ENCODE measurements at places on chromosomes 3 and 15.

GRCh38 chr3:31945738-31946052 lies 35.4 kb downstream of the OSBPL10 start:
- no peak for DNase-seq

- no peak for DNase-seq
Measured at GRCh38 chr15:60704717-60705116, 225.8 kb upstream of the ICE2 start.

DNA sequence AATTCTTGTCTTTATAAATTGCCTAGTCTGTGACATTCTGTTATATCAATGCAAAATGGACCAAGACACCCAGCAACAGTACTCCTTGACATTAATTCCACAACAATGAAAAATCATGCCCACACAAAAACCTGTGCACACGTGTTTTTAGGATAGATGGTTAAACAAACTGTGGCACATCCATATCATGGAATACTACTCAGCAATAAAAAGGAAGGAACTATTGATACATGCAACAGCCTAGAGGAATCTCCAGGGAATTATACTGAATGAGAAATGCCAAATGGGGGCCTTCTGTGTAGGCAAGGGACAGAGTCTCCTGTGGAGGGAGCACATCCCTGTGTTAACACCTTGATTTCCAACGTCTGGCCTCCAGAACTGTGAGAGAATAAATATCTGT lies 388.5 kb downstream of the MAGI1 start:
- no peak for DNase-seq

- no peak for DNase-seq
Measured at GRCh38 chr15:36550650-36551049, 28.8 kb upstream of the CDIN1 start.

- no peak for DNase-seq
Measured at GRCh38 chr3:184635126-184635525, 73.5 kb downstream of the EPHB3 start.

- no peak for DNase-seq
Measured at GRCh38 chr3:194579091-194579606, 54.1 kb downstream of the TMEM44 start.

- DNase-seq: no peak
Measured at GRCh38 chr3:179955809-179956208, 80.9 kb downstream of the PEX5L start.

- no peak for DNase-seq
Measured at GRCh38 chr3:66490214-66490613, 10.6 kb downstream of the LRIG1 start.

DNA sequence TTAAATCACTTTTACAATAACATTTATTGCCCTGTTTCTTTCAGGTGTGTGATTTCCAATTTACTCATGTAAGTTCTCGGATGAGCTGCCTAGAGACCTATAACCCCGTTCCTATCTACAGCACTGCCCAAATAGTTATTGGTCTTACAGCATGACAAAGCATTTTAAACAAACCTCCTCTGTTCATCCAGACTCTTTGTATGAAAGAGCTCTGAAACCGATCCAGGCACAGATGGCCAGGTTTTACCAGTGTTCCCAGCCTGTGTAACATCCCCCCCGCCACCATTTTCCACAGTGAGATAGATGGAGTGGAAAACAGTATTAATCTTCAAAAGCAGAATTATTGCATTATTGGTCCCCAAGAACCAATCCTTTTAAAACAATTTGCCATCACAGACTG lies 59.0 kb upstream of the SPTSSB start:
- peak; percentile 58 for DNase-seq

DNA sequence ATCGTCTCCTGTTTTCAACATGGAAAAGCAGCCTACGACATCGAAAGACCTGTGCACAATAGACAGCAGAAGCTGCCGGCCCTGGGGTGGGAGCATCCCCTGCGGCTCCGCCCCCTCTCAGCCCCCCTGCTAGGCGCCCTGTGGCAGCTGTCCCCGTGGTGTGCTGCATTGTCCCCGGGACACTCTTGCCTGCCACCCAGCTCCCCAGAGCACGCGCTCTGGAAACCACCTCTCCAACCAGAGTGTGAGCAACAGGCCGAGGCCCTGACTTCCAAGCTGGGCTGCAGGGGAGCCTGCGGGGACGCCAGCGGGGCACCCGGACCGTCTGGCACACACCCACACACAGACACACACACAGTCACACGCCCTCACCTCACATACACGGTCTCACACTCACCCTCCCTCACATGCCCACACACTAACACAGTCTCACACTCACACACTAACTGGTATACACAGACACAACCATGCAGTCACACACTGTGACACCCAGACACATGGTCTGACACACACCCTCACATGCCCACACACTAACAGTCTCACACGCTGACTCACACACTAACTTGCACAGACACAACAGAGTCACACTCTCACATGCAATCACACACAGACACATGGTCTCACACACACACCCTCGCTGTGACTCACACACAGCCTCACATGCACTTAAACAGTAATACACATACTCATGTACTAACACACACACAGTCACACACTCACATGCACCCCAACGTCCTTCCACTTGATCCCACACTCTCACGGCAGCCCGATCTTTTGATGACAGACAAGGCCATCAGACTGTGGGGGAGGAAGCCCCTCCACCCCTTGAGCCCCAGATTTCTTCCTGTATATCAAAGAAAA lies 94.7 kb downstream of the OCA2 start:
- DNase-seq: no peak

GRCh38 chr3:190044142-190044541 lies 76.6 kb downstream of the P3H2 start:
- no peak for DNase-seq

DNA sequence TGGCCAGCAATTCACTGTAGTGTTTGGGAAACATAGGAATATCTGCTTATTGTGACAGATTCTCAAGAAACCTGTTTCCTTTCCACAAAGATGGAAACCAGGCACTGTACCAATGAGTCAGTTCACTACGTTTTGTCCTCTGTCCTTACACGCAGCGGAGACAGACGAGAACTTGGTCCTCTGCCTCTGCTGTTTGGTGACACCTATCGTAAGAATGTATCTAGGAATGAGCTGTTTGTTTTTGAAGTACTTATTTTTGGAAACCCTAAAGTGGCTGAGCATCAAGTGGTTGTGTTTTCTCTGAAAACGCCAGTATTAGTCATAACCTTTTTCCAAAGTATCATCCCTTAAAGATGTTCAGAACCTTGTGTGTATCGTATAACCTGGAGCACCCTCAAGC lies 93.0 kb downstream of the PGPEP1L start:
- DNase-seq: no peak

DNA sequence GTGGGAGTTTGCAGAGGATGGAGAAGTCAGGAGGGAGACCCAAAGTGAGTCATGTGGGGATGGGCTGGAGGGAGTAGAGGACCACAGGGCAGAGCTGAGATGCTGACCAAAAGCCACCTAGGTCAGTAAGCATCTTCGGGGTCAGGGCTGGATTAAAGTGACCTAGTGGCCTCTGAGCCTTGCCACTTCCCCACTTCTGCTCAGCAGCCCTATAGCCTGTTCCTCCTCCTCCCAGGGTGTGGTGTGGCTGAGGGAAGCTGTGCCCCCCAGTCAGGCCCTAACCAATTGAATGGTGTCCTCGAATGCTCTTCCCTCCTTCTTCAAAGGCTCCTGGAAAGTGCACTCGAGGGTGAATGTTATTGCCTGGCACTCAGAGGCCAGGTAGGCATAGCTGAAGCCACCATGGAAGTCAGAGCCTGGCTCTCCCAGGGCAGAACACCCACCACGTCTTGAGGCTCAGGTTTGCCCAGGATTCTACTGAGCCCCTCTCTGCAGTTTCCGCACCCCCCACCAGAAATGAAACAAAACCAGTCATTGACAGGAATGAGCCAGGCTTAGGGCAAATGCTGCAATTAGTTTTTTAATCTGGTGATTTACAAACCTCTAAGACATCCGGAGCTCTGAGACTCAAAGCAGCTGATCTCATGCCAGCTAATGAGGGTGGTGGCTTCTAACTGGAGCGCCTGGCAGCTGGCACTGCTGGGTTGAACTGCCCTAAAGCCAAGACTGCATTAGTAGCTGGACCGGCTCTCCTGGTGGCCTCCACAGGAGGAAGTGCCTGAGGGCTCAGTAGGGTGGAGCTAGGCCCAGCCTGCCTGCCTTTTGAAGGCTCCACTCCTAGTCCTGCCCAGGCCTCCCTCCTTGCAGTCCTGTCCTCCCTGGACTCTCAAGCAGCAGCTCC lies 26.0 kb upstream of the VIPR1 start:
- no peak for DNase-seq

DNA sequence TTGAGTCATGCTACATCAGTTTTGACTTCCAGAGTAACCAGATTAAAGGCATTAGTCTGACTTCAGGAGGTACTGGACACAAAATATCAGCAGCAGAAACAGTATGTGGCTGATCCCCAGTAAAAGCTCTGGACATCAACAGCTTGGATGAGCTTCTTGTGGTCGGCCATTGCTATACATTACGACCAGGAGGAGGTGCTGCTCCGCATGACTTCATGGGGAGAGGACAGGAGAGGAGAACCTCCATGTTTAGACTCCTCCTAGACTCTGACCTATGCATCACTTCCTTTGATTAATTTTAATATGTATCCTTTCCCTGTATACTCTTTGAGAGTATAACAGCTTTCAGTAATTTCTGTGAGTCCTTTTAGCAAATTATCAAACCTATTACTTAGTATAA lies 285.6 kb upstream of the ARHGEF26 start:
- DNase-seq: no peak

DNA sequence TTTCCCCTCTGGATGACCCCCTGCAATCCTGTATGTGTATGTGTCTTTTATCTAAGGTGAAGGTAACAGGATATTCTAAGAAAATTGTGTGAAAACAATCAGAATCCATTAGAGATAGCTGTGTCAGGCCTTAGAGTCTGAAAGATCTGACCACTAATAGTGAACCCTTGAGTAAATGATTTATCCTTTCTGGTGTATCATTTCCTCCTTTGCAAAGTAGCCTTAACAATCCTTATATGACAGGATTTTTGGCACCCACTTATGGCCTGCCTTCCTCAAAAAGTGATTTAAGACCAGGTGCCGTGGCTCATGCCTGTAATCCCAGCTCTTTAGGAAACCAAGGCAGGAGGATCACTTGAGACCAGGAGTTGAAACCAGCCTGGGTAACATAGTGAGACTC lies 110.2 kb downstream of the RBPMS2 start:
- no peak for DNase-seq

GRCh38 chr3:55946574-55947160 lies 459.6 kb upstream of the WNT5A start:
- no peak for DNase-seq

GRCh38 chr3:8900869-8901268 lies 62.4 kb downstream of the RAD18 start:
- DNase-seq: no peak

GRCh38 chr15:29274946-29275345 lies 5.3 kb upstream of the NSMCE3 start:
- DNase-seq: no peak

DNA sequence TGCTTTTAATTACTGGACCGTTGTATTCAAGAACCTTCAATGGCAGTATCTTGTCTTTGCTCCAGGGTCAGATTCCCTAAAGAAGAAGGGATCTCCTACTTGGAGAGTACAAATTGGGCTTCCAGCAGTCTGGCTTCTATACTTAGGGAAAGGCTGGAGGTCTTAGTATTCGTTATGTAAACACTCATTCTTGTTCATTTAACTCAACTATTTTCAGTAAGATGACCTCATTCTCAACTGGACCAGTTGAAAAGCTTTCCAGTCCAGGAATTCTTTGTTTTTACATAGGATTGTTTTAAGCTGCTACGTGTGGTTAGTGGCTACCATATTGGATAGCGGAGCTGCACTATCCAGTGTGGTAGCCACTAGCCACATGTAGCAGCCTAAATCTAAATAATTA lies 4.6 kb downstream of the SENP5 start:
- DNase-seq: no peak
